Chondrocyte (in vitro differentiated cells): ENCODE measurements at places on chromosomes 11 and 22. TPM values are rescaled to one million over a fixed set of nuclear protein-coding genes. Genes with fewer than 3 reads are reported as not detected.

Gene TSPAN18
- total RNA-seq, result 4.0 to 4.9 TPM (median 4.6 TPM) in 3 replicates

Gene LRRC74B
- total RNA-seq, result not detected in 3 replicates

Gene SOX6
- total RNA-seq, result 27.2 to 46.1 TPM (median 29.9 TPM) in 3 replicates

Gene SDHD
- total RNA-seq, result 52.0 to 62.8 TPM (median 61.5 TPM) in 3 replicates

Gene OR51E2
- total RNA-seq, result 0.97 to 3.2 TPM (median 3.1 TPM) in 3 replicates

Gene F2
- 0.25 TPM in 1 of 3 replicates, not detected in the others for total RNA-seq

Gene RBMXL2
- total RNA-seq, result not detected in 3 replicates

Gene RFPL3
- total RNA-seq, result not detected in 3 replicates

Gene SHANK2
- 0.53 to 1.6 TPM (median 0.97 TPM) in 3 replicates for total RNA-seq

Gene KDM4E
- total RNA-seq, result not detected in 3 replicates

Gene GDPD4
- not detected in 3 replicates for total RNA-seq

Gene KCNC1
- total RNA-seq, result 0.07 to 0.20 TPM in 2 of 3 replicates, not detected in the other

Gene TRIM49
- total RNA-seq, result not detected in 3 replicates

Gene ALDH3B2
- not detected in 3 replicates for total RNA-seq

- peak; percentile 64 for DNase-seq
Observed at GRCh38 chr22:47051441-47052071, 289.1 kb downstream of the TBC1D22A start.

- DNase-seq, result no peak
Observed at GRCh38 chr11:894575-895201, 15.9 kb downstream of the CHID1 start.

DNA sequence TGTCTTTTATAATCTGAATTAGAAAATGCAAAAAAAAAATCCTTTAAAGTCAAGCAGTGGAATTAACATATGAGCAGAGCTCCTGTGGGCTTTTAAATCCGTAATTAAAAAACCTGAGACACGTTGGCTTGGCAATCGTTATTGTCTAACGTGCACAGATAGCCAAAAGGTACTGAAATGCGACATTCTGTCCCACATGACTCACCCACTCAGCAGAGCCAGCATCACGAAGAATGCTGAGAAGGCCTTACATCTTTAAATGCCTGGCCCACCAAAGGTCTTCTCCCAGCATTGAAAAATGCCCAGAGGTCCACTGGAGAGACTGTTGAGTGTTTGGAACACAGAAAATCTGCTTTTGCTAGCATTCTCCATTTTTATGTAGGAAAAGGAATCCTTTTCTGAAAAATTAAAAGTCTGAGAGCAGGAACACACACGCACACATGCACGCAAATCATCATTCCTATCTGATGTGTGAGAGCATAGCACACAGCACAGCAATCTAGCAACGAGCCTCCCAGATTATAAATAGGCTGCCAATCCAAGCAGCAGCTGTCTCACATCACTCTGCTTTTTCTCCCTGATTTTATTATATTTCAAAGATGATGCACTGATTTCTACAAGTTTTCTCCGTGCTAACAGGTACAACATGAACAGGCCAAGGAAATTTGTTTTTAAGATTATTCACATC lies 94.5 kb downstream of the PHF21A start:
- no peak for DNase-seq

DNA sequence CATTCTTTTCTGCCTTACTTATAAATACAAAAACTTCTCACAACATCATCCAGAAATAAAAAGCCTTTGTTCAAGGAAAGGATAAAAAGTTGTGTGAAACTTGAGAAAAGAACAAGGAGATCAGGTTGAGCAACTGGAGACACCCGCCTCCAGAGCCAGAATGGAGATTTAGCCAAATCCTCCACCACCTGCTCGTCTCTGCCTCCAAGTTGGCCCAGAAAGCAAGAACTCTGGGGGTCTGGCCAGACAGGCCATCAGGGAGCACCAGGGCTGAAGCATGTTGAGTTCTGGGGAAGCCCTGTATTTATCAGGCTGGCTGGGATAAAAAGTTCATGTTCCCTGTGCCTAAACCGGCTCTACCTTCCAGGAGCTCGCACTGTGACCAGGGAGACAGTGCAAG lies 14.9 kb downstream of the SMCO4 start:
- no peak for DNase-seq

DNA sequence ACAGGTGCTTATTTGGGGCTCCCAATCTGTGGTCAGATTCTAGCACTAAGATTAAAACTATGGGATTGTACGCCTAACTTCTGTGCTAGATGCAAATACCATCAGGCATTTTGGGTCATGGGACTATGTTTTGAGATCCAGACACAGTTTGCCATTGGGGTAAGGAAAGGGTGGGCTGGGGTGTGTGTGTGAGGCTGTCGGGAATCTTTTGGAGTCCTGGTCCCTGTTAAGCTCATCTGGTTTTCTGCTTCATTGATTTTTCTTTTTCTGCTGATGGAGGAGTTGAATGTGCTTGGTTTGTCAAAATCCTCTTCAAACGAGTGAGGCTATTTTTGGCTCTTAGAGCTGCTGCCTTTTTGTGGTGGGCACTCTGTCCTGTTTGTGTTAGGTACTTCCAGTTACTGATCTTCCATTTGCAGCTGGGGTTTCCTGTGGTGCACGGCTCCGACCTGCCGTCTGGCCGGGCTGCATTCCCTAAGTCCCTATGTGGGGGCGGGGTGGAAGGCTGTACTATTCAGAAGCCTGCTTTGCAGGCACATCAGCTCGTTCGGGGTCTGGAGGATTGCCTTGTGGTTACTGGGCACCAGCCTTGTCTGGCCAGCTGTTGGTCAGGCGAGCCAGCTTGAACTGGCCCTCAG lies 2.9 kb downstream of the BCR start:
- DNase-seq, result no peak

DNA sequence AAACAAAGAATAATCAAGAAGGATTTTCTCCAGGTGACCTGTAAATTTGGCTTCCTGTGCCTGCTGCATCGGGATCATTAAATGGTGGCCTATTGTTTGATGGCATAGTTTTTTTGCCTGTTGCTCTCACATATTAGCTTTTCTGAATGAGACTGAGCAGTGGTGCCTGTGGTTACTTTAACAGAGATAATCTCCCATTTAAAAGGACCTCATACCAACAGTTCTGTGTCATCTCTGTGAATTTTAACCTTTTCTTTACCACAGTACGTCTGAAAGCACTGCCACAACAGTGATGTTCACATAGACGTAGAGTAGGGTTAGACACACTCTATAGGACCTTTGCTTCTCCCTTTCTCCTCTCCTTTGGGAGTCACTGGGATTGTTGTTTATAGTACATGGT lies 22.9 kb upstream of the RCE1 start:
- no peak for DNase-seq

DNA sequence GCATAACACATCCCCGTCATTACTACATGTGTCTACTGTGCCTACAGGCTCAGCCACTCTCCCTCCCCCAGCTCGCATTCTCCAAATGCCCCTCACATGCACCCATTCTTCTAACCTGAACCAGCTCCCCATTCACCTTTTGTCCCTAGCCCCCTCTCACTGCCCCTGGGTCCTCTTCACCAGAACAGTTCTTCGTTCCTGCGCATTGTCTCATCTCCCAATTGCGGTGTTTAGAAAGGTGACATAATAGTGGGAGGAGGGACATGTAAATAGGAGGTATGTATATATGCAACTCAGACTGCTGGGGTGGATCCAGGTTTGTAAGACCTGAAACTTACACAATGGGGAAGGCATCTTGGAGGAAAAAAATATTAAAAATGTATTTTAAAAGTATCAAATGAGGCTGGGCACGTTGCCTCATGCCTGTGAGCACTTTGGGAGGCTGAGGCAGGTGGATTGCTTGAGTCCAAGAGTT lies 4.7 kb upstream of the VSIG2 start:
- DNase-seq, result no peak

GRCh38 chr11:22922672-22923071 lies 62.4 kb upstream of the CCDC179 start:
- DNase-seq, result no peak

GRCh38 chr11:100716838-100717237 lies 29.8 kb downstream of the ARHGAP42 start:
- DNase-seq, result no peak

GRCh38 chr11:953512-953911 lies 27.8 kb downstream of the AP2A2 start:
- DNase-seq, result no peak

- DNase-seq, result no peak
Observed at GRCh38 chr22:50530580-50530876, 716 bp upstream of the TYMP start.

- no peak for DNase-seq
Observed at GRCh38 chr11:120058931-120059330, 79.0 kb downstream of the TRIM29 start.

DNA sequence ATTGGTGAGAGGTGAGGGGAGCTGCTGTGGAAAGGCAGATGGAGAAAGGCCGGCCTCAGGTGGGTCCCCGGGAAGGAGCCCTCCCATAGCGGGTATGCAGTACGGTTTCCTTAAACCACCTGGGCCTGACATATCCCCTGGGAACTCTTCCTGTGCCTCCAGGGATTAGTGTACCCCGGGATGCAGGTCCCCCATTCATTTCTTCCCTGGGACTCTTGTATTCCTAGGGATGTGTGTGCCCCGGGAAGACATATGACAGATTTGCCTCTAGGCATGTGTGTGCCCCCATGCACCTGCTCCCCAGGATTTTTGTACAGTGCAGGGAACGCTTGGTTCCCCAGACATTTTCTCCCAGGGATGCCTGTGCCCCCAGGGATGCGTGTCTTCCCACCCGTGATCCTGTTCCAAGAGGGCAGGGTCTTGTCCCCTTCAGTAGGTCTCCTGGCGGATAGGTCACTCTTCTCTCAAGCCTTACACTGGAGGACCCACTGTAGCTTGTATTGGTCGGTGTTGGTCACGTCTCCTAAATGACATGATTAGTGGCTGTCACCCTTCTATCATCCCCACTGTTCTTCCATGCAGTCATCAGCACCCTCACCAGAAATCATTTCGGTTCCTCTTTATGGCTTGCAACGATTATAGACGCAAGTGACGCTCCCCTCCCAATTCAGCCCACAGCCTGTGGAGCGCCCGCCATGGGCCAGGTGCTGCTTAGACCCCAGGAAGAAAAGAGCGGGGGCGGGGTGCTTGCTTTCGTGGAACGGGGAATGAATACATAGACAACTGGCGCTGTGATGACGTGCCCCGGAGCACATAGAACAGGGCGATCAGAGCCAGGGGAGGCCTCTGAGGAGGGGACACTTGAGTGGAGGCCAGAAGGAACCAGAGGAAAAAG lies 1.3 kb downstream of the PARVB start:
- DNase-seq, result no peak

DNA sequence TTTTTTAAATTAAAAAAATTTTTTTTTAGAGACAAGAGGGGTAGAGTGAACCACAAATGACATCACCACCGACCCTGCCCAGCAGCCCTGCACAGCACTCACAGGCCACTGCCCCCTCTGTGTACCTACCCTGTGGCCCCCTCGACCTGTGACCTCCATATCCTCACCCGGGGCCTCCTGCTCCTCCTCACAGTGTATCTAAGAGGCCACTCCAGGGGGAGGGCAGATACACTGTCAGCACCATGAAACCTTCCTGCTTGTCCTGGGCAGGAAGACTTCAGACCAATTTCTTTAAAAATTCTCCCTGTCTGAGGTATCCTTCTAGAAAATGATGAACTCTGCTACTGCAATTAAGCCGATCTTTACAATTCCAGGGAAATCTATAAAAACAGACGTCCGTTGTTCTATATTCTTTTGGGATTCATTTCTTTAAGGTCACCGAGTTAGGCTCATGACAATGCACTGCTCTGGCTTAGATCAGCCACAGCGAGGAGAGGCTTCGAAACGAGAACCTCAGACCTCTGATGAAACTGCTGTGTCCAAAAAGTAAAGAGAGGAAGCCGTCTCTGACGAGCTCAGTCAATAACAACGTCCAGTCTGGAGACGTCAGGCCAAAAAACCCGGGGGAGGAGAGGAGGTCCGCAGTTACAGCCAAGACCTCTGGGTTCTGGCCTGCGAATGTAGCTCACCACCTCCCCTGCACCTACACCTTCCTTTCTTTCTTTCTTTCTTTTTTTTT lies 17.5 kb downstream of the NFAM1 start:
- no peak for DNase-seq

DNA sequence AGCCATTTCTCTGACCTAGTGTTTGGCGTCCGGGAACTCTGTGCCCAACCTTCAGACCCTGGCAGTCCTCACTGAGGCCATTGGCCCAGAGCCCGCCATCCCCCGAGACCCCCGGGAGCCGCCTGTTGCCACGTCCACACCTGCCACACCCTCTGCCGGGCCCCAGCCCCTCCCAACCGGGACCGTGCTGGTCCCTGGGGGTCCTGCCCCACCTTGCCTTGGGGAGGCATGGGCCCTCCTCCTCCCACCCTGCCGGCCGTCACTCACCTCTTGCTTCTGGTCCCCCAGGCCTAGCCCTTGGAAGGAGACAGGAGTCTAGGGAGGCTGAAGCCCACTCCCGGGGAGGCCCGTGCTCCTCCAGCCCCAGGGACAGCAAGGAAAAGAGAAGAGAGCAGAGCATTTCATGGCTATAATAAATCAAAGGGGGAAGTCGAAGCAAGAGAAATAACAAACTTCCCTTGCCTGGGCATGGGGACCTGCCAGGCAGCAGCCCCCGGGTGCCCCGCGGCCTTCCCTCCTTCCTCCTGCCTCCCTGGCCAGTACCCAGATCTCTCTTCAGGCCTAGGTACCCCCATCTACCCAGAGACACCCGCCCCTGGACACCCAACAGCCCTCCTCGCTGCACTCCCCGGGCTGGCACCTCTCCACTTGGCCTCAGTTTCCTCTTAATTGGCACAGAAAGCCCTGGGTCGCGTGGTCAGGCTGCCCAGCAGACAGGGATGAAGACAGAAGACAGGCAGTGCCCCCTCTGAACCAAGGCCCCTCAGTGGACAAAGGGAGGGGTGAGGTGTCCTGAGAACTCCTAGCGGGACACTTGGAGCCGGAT lies 13.0 kb upstream of the SLC39A13 start:
- DNase-seq, result peak; percentile 92

GRCh38 chr22:42202669-42203068 lies 67.8 kb downstream of the TCF20 start:
- no peak for DNase-seq
